Astrocyte of the cerebellum (primary cell): ENCODE measurements at places on chromosomes 4 and X.

- no peak for DNase-seq
These were observed 276.3 kb upstream of the DKK2 start for GRCh38 chr4:107312366-107312765.

- no peak for DNase-seq
These were observed 39.3 kb upstream of the HPGD start for GRCh38 chr4:174561560-174561959.

GRCh38 chr4:17283251-17283650 is 228.6 kb downstream of the QDPR start:
- DNase-seq, result no peak

DNA sequence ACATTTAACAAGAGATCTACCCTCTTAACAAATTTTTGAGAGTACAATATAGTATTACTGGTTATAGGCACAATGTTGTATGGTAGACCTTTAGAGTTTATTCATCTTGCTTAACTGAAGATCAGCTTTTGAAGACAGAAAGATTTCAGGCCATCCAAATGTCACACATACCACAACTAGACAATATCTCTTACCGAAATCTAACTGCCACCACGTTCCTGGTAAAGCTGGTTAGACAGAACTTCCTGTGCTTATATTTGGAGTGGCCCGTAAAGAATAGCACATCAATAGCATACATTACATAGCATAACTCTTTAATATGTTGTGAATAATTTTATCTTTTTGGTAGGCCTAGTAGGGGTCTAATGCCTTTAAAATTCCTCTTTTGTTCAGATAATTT is 29.8 kb upstream of the ARHGEF6 start:
- DNase-seq, result no peak

- no peak for DNase-seq
These were observed 130.1 kb downstream of the DCHS2 start for GRCh38 chr4:154361450-154361849.

DNA sequence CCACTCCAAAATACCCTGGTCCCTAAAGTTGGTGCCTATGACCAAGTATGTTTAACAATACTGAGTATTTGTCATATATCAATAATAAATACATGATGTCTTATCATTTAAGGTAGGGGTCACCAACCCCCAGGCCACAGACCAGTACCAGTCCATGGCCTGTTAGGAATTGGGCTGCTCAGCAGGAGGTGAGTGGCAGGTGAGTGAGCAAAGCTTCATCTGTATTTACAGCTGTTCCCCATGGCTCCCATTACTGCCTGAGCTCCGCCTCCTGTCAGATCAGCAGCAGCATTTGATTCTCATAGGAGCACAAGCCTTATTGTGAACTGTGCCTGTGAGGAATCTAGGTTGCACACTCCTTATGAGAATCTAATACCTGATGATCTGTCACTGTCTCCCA is 126.2 kb downstream of the HNRNPD start:
- DNase-seq, result no peak

GRCh38 chr4:177964693-177965168 is 522.5 kb upstream of the AGA start:
- no peak for DNase-seq
